ENCODE measurements at places on chromosomes 4 and X.

- DNase-seq, result no peak
These were observed 20.5 kb upstream of the CD40LG start for GRCh38 chrX:136627409-136627808.

DNA sequence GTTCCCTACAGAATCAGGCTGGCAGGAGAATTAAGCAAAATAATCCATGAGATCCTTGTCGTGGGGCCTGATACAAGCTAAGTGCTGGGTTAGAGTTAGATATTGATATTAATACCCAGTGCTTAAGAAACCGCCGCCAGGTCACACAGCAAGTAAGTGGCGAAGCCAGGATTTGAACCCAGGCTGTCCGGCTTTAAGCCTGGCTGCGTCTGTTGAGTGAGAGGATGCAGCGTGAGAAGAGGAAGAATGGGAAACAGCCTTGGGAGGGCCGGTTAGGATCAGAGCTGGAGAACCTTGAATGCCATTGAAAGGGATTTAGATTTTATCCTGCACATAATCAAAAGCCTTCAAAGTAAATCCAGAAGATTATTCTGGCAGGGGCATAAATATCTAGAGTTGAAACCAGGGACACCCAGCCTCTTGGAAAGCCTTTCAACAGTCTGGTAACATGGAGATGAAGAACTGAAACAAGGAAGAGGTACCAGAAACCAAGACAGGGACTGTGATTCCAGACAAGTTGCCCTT is 64.8 kb upstream of the HELT start:
- no peak for DNase-seq

GRCh38 chr4:39609454-39609931 is 29.2 kb downstream of the SMIM14 start:
- DNase-seq, result no peak

GRCh38 chrX:54540289-54540688 is 10.3 kb downstream of the GNL3L start:
- no peak for DNase-seq

DNA sequence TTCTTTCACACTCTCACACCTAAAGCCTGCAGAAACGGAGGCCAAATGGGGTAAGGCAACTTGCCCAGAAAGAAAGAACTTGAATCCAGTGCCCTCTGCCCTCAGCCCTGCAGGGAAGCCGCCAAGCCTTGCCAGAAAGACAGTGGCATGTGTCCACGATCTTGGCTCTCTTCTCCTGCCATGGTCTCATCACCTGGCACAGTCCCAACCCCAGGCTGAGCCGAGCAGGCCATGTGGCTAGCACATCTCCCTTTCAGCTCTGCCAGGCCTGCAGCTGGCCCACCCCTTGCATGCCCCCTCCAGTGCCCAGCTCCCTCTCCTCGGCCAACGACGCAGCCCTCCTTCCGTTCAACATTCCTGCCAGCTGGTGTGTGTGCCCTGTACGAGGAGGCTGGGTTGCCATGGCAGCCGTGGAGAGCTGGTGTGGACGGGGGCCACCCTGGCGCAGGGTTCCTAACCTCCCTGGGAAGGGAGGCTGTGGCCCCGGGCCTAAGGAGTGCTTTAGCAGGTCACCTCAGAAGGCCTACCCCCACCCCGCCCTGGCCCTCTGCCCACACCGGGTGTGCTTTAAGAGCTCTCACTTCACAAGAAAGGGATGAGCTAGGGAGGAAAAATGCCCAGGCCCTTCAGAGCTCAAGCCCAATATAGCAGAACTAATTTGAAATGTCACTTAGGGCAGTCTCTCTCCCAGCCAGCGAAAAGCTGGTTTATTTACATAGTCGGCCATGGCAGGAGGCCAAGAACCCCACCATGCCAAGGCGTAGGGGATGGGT is 73.0 kb upstream of the PJA1 start:
- DNase-seq, result no peak

DNA sequence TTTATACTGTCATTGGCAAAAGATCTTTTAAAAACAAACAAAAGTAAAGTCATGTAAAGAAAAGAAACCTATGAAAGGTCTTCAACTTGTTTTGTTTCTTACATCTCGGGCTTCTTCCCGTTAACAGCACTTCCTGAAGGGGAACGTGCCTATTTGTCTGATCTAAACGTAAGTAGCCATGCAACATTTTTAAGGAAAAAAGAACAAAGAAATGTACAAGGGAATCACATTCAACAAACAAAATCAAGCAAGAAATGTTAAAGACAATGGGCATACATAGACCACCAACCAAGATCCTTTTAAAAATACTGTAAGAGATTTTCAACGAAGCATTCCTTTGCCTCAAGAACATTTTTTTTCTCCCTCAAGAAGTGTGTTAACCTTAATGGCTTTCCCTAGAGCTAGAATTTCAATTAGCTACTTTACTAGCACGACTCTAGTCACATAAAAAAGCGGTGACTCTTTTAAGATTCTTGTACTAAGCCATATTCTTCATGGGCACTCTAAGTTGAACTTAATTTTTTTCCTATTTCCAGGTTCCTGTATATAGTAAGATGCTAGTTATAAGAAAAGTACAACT is 112.0 kb upstream of the TTC29 start:
- DNase-seq, result no peak

DNA sequence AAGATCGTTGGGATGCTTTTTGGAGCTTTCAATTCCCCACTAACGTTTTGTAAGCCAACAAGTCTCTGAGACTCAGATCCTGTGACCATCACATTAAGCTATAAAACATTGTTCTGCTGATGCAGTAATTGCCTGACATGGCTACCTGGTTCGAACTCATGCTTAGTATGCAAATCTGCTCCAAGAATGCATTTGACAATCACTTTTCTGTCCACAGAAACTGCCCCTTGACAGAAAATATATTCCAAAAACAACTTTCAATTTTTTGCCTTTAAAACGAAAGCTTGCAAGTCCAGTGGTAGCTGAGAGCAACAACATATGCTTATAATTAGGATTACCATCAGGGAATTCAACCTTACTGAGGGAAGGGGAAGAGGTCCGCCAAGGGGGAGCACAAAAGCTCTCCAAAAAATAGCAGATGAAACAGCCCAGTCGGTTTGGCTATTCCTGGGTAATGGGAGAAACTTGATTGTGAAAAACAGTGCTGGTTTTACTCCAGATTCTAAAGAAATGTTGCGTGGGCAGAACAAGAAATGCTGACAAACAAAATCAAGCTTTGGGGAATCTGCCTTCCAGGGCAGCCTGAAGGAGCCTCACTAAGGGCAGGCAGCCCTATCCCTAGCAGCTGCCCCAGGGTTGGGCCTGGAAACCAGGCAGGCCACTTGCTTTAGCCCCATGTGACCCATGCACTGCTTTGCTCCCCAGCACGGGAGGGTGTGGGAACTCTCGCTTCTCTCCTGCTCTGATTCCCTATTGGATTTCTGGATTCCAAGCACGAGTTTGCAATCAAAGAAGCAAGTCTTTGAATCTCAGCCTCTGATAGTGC is 160.7 kb upstream of the LDB2 start:
- no peak for DNase-seq

GRCh38 chrX:13803116-13803515 is 13.8 kb downstream of the GPM6B start:
- DNase-seq, result no peak

DNA sequence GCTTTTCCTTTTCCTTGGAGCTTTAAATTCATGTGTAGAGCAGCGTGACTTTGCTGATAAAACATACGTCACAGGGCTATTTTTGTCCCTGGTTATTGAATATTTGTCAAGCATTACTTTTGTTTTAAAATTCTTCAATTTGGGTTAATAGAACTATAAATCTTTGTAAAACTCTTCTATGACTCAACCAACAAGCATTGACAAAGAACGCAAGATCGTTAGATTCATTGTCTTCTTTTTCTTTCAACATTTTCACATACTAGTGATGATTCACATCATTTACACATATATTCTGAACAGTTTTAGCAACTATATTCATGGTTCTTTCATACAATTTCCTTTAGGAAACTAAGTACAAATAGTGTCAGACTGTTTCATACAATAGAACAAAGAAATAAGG is 72.0 kb upstream of the GPM6A start:
- DNase-seq, result no peak

DNA sequence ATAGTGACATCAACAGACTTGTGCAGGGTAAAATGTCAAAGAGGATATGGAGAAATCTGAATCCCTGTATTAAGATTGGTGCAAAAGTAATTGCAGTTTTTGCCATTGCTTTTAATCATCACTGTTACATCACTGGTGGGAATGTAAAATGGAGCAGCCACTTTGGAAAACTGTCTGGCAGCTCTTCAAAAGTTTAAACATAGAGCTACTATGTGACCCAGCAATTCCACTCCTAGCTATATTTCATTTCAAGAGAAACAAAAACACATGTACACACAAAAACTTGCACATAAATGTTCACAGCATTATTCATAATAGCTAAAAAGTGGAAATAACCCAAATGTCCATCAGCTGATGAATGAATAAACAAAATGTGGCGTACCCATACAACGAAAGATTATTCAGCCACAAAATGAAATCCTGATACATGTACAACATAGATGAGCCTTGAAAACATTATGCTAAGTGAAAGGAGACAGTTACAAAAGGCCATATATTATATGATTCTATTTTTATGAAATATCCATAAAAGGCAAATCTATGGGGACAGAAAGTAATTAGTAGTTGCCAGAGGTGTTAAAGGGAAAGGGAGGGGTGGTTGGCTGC is 106.4 kb downstream of the AMELX start:
- no peak for DNase-seq

GRCh38 chr4:8900588-8900987 is 28.9 kb upstream of the HMX1 start:
- DNase-seq, result no peak

DNA sequence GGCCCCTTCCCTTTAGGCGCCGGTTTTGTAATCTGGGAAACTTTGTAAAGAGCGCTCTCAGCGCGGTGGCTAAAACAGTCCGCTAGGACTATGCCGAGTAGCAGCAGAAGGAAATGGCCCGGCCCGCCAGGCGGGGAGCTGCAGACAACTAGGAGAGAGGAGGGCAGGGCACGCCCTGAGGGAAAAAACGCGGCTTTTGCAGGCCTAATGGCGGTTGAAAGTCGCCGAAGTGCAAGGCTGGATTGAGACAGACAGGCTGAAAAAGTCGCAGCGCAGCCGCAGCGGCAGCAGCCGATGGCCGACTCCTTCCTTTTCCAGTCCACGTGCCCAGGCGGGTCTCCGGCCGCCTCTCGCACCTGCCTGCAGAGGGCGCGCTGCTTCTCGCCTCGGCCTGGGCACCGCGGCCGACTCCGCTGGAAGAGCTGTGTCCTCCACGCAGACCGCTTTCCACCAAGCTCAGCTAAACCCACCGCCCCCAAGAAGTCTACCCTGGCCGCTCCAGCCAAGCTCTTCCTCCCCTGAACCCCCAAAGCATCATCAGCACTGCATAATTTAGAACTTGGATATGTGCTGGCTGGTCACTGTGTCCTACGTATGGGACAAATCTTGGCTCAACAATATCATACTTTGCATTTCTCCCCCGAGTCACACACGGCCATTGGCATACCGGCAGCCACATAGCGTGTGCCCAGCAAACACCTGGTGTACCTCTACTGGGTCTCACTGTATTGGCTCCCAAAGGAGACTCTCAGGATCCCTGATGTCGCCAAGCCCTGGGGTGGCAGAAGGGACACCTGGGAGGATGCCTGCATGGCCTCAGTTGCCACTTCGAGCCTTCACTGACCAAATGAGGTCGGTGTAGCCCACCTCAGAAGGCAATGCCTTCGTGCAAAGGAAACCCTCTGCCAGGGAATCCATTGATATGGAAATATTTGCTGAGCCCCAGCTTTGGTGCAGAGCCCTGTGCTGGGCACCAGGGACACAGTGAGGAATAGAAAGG is 14.5 kb downstream of the SLC25A5 start:
- no peak for DNase-seq

DNA sequence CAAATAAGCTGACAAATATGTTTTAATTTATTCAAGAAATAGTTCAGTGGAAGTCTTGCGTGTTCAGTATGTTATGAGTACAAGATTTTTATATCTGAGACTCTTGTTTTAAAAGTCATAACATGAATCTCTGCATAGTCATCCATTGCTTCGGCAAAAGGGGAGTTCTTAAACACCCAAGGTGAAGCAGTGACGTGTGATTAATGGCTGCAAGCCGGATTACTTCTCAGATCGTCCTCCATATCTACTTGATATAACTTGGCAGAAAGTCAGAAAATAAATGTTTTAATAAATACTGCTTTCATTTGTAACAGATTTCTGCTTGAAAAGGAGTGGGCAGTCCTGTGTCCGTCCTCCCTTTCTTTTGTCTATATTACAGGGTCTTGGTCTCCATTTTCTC is 64.6 kb upstream of the IL15 start:
- DNase-seq, result no peak

- DNase-seq, result no peak
These were observed 63.0 kb downstream of the ZNF732 start for GRCh38 chr4:242121-242848.

DNA sequence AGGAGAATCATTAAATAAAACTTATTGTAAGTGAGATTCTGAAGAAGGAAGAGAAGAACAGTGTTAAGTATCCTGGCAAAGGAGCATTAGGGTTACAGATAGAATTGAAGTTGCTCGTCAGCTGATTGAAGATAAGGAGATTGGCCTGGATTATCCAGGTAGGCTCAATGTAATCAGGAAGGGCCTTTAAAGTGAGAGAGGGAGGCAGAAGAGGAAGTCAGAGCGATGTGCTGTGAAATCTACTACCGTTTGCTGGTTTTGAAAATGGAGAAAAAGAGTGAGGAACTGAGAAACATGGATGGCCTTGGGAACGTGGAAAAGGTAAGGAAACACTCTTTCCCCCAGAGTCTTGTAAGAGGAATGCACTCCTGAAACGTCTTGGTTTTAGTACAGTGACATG is 245.7 kb downstream of the ANTXR2 start:
- no peak for DNase-seq

- no peak for DNase-seq
These were observed 102.3 kb upstream of the MTM1 start for GRCh38 chrX:150465881-150466775.

- DNase-seq, result no peak
These were observed 136.8 kb upstream of the AFF2 start for GRCh38 chrX:148363471-148364235.

DNA sequence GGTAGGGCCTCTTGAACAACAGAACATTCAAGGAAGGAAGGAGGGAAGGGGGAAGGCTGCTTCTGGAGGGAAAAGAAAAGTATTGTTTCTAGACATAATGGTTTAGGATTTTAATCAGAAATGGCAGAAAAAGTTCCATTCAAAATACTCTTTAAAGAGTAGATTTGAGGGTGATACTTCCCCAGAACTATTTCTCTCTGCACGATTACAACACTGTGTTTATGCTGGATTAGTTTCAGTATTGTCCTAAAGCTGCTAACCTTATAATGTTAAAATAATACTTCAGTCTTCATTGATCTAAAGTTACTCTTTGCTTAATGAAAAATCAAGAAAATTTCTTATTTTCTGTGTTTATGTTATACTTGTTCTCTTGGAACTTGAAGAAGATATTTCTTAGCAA is 1026.3 kb upstream of the PABPC4L start:
- DNase-seq, result no peak

DNA sequence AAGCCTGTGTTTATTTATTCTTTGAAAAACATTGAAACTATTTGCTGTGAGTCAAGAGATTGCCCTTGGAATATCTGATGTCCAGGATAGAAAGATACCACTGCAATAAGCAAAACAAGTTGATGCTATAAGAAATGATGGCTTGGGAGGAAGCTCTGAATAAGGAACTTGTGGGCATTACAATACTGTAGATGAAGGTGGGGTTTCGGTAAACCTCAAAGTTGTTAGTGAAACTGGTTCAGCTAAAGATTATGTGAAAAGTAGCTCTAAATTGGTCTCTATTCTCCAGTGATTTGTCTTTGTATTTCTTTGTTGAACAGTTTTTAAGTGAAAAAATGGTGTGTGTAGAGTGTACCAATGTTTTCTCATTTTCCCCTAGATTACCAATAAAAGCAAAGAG is 128.7 kb downstream of the AKAP4 start:
- no peak for DNase-seq

All from epithelial cell of prostate (primary cell).